Stimulated activated CD4-positive, alpha-beta T cell treated with anti-CD3 and anti-CD28 coated beads, Interleukin-1b, Interleukin-23, amount 100 ng/mL, for 24 hours (primary cell): ENCODE measurements at places on chromosomes 6 and 20.
A peak's percentile ranks its signal among the peaks of the same experiment; 100 is the strongest.

- DNase-seq = no peak
Observed at GRCh38 chr20:62787866-62788265, 8.4 kb upstream of the MRGBP start.

DNA sequence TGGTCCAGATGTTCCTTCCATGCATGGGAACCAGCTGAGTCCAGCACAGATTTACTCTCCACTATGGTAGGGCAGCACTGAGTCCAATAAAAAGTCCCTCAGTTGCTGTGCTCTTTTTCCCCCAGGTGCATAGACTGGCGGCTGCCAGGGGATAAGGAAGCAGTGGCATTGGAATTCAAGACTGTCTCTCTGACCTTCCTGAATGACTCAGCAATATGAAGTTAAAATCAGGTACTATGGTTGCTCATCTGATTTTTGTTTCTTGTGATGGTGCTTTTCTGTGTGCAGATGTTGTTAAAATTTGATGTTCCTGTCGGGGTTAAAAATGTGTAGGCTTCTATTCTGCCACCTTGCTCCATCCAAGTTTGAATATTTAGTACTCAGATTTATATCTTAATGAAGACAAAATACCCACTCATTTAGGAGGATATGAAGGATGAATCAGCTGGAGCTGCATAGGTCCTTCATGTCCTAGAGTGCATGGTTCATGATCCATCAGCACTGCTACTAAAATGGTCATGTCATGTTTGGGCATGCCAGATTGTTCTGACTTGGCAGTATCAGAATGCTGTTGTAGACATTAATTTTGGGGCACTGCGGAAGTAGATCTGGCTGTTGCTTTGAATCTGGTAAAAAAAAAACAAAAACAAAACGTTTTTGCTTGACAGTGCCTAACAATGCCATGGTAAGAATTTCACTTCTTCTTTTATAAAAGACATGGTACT is 321.2 kb upstream of the MAP3K7 start:
- no peak for DNase-seq

- peak; percentile 17 for DNase-seq
Observed at GRCh38 chr6:163554663-163555062, 140.1 kb downstream of the QKI start.

DNA sequence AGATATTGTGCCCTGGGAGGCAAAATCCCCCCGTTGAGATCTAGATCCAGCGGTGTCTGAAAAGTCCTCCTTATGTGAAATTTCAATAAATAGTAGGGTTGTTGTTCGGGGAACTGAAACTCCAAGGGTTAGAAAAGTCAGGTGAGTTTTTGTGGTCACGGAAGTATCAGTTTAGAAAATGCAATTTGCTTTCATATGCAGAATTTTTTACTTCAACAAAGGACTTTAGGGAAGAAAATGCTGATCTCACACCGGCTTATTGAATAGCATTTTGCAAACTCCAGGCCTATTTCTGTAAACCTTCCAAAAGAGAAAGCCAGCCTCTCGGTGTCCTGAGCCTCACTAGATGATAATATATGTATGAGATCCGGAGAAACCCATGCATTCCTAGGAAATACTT is 254.7 kb downstream of the TSHZ2 start:
- DNase-seq = no peak

GRCh38 chr6:100724696-100725095 is 156.4 kb downstream of the ASCC3 start:
- DNase-seq = no peak

DNA sequence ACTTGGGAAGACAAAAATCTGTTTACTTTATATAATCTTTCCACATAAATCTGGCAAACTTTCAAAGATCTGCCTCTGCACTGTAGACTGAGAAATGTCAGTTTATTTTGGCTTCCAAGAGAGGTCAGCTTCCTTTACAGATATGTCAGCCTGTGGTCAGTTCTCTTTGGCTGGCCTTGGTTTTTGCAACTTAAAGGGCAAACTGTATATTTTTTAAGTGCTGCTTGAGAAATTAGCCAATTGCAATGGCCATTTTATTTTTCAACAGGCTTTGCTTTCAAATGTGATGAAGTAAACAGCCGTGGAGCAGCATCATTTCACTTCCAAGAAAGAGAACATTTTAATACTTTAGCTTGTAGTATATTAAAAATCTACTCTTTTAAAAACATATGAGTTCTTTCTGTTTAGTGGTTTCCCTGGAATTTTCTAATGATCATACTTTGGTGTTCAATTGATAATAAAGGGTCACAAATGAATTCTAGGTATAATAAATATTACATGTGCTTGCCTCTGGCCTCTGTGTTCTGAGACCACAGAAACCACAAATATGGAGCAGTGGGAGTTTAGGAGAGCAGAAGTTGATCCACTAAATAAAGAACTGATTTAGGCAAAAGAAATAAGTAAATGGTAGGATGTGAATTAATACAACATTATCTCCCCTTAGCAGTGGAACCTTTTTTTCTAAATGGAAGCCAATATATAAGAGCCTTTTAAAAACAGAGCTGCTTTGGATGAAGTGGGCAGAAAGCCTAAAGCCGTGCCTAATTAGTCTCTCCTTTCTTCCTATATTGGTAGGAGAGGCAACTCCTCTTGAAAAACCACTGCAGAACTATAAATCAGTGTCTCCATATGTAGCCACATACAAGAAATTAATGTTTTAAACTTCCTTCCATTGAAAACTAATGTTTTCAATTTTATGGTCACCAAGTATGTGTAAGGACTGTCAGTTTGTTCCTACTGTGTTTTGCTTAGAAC is 16.2 kb downstream of the ADGRB3 start:
- no peak for DNase-seq

GRCh38 chr6:98036344-98036923 is 753.4 kb upstream of the MMS22L start:
- no peak for DNase-seq

DNA sequence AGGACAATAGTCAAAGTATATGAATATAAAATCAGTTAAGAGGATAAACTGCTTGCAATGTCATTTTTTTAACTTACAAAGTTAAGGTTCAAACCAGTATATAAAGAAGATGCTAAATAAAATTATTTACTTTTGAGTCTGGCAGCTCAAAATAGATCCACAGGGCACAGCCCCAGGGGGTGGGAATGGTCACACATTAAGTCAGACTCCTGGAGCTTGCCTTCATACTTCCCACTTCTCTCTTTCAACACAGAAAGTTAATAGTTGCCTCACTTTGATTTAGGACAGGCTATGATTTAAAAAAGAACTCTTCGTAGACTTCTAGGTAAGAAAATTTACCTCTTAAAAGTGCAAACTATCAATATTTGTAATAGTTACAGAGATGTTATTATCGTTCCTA is 158.3 kb upstream of the RUNX2 start:
- no peak for DNase-seq

- no peak for DNase-seq
Observed at GRCh38 chr6:133548423-133549159, 307.4 kb downstream of the EYA4 start.

GRCh38 chr20:40967700-40968099 is 60.9 kb upstream of the TOP1 start:
- no peak for DNase-seq

DNA sequence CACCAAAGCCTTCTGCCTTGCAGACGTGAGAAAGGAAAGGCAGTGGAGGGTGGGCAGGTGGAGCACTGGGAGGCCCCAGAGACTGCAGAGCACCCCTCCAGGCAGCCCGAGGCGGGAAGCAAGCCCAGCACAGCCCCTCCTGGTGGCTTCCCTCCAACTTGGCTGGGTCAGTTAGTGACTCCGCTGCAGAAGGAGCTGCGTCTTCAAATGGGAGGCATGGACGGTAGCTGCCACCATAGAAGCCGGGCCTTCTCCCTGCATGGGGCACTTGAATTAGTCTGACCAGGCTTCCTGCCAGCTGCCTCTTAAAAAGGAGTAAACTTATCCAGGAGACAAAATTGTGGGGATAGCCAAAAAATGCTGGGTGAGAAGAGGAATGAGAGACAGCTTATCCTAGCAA is 88.0 kb upstream of the RPS6KA2 start:
- no peak for DNase-seq

GRCh38 chr20:32559753-32560380 is 25.3 kb downstream of the NOL4L start:
- no peak for DNase-seq

DNA sequence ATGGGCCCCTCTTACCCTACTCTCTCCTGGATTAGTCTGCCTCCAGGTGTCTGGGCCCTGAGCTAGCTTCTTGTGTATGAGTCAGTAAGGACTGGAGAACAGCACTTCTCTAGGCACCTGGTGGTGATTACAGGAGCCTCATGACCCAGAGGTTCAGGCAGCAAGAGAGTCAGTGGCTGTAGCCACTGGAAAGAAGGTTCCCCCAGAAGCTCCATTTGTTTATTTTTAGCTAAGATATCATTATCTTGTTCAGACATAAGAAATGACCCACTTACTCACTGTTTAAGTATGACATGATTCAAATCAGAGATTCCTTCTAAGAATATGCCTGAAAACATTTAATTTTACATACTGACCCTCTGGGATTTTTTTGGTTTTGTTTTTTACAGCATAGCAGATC is 23.6 kb upstream of the SLC4A11 start:
- DNase-seq = no peak

DNA sequence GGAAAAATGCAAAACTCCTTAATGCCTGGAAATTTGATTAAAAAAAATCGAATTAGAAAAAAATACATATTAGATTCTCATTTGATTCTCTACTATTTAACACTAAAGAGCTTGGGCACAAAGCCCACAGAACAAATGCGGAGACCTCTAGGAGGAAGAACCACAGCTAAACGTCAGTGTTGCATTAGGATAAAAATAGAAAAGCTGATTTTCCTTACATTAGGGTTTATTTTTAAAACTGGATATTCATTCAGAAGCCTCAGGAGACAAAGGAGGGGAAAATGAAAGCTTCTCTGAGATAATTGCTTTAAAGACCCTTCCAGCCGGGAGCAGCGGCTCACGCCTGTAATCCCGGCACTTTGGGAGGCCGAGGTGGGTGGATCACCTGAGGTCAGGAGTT is 77.3 kb downstream of the ECT2L start:
- DNase-seq = no peak

DNA sequence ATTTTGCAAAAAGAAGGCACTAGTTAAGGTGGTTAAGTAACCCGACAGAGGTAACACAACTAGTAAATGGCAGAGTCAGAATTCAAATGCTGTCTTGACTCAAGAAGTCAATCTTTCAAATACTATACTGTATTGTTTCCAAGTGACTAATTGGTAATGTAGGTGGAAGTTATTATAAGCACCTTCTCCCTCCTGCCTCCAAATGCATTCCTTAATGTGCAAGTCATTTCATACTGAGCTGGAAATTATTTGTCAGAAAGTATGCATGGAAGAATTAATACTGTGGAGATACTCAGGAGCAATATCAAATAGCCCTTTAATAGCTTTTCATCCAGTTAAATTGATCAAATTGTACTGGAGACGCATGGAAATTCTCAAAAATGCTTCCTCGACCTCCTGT is 579.1 kb downstream of the DOK5 start:
- DNase-seq = no peak

GRCh38 chr20:37528446-37529213 is 954 bp upstream of the BLCAP start:
- no peak for DNase-seq

GRCh38 chr20:944148-944547 is 28.0 kb upstream of the ANGPT4 start:
- no peak for DNase-seq

- no peak for DNase-seq
Observed at GRCh38 chr6:46044881-46045617, 29.4 kb upstream of the CLIC5 start.

DNA sequence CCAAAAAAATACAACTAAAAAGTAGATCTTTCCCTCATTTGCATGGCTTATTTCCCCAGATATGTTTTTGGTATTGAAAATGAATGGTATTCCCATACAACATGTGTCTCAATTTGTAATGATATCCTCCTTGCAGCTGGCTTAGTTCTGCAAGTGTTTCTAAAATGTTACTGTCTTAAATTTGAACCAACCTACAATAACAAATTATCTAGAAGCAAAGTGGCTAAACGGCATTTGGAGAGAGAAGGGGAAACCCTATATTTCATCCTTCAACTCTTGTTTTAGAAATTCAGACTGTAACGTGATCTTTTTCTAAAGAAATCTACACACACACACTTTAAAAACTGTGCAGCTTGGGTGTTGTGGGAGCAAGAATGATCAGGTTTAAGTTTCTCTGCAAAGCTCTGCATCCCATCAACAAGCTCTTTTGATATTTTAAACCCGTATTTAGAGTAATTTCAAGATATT is 153.0 kb downstream of the SOBP start:
- no peak for DNase-seq

- no peak for DNase-seq
Observed at GRCh38 chr20:56606174-56606945, 22.7 kb upstream of the TFAP2C start.

DNA sequence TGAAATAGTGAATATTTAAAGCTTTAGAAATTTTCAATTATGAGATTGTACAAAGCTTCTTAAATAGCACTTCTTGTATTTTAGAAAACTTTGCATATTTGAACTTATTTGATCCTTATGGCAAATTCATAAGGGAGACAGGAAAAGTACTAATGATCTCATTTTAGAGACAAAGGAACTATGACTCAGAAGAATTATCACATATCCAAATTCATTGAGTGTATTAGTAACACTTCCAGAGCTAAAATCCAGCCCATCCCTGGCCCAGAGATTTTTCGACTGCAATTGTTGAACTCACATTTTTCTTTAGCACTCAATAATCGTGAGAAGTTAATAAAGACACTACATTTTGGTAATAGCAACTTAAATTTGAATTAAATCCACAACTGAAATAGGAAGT is 704.3 kb downstream of the EPM2A start:
- no peak for DNase-seq

DNA sequence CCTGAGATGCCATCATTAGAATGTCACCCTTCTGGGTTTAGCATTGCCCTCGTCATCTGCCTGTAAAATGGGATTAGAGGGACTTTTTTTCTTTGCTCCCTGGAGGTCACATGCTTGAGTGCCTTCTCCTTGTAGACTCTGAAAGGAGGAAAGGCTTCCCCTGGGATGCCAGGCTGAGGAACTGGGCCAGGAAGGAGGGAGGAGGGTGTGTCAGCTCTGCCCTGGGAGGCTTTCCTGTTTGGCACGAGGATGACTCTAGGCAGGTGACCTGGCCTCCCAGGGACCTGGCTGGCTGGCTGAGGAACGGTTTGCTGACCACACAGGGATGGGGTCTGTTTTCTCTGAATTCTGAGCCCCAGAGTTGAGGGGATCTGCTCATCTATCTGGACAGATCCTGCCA is 137.9 kb upstream of the RNF24 start:
- no peak for DNase-seq

- no peak for DNase-seq
Observed at GRCh38 chr6:136087986-136088385, 162.1 kb downstream of the MTFR2 start.

DNA sequence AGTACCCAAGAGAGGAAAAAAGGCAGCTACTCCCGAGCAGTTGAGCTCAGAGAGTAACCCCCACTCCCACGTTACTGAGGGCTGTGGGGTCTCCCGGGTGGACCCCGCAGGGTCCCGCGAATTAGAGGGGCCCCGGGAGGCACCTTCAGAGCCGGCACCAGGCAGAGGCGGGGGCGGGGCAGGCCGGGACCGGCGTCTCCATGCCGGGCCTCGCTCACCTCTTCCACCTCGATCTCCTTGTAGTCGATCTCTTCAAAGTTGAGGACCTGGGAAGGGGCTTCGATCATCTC is 381 bp downstream of the MAP3K7 start:
- DNase-seq = no peak
